CD4-positive, CD25-positive, alpha-beta regulatory T cell (primary cell): ENCODE measurements at places on chromosomes 2 and 18.

DNA sequence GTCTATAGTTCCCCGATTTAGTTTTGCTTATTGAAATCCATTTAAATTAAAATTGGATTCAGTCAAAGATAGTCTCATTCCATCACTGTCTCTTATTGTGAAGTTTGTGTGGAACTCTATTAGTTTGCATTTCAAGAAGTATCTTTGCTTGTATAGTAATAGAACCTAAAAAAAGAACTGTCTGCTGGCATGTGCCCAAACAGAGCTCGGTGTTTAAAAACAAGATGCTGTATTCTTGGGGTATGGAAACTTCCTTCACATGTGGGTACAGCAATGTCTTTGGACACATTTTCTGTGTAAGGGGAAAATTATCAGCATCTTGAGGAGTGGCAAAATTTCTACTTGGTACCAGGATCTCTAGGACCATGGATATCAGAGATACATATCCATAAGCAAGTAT is 292.6 kb downstream of the PLCL1 start:
- DNase-seq, result no peak

DNA sequence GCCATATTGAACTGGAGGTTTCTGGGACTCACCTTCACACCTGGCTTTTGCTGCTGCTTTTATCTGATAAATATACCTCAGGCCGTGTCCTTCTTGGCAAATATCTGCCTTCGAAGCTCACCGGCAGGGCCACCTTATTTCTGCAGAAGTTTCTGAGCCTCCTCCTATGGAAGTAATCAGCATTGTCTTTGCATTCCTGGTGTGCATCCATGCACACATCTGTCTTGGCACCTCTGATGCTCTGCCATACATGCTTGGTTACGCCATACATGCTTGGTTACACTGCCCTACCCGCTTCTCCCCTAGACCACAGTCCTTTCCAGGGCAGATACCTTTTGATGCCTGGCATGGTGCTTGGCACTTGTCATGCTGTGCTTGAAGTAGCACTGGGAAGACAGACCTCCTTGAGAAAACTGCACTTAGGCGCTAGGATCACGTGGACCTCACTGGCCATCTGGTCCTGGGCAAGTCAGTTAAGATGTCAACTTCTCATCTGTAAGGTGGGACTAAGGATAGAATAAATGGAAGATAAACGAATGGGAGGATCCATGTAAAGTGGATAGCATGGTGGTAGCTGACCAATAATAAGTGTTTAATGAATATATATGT is 66.8 kb downstream of the ZNF236 start:
- no peak for DNase-seq

GRCh38 chr2:235506291-235506996 is 12.6 kb downstream of the AGAP1 start:
- no peak for DNase-seq

DNA sequence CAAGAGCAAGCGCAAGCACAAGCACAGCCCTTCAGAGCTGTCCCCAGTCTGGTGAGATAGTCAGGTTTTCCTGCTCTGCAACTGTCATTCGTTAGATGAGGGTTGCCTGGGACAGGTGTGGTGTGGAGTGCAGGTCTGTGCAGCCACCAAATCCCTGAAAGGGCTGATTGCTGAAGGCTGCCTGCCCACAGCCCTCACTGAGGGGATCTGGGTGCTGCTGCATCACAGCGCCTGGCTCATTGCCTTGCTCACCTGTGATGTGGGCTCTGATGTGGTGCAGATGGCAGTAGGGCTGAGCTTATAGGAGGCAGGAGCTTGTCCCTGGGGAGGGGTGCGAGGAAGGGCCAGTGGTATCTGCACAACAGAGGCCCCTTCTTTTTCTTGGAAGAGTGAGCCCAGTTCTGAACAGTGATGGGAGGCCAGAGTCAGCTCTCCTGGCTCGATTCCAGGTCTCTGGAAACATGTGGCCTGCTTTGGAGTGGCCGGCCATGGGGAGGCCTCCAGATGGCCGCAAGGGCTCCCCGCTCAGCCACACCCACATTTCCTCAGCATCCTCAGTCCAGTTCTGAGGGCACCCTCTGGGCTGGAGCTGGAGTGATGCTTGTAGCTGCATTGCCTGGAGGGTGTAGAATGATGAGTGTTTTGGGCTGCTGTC is 11.4 kb downstream of the UBE2F start:
- DNase-seq, result no peak

DNA sequence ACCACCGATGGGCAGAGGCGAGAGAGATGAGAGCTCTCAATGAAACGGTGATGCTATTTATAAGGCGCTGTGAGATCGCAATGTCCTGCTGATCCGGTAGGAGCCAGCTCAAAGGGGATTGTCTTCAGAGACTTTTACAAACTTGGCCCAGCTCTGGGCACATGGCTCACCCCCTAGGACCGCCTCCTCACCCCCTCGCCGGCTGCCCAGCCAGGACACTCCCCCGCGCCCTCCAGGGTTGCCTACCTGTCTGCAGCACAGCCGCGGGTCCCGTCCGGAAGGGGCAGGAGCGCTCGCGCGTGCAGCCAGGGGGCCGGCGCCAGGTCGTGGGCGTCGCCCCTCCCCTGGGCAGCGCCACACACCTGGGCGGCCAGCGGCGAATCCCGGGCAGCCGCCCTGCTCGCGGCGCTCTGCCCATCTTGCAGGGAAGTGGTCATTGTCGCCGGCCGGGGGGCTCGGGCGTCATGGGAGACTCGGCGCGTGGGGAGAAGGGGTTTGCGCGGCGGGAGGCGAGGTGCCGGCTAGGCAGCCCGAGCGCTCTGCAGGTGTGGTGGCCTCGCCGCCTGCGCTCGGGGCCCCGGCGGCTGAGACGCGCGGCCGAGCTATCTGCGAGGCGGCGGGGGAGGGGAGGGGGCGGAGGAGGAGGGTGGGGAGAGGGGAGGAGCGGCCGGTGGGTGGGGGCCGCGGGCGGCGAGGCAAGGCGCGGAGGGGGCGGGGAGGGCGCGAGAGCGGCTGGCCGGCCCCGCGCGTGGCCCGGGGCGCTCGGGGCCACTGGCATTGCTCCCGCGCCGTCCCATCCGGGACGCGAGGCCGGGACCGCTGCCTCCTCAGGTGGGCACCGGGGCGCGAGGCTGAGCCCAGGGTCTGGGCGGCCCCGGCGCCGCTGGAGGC is at the start of gene GRB14:
Gene GRB14 (minus strand): TSS at position 610 of the 891 bp plus-strand sequence. CDS start 173 bp downstream, at position 437.
- DNase-seq, result no peak

GRCh38 chr2:109382951-109383350 is 230.8 kb downstream of the SEPTIN10 start:
- DNase-seq, result no peak

DNA sequence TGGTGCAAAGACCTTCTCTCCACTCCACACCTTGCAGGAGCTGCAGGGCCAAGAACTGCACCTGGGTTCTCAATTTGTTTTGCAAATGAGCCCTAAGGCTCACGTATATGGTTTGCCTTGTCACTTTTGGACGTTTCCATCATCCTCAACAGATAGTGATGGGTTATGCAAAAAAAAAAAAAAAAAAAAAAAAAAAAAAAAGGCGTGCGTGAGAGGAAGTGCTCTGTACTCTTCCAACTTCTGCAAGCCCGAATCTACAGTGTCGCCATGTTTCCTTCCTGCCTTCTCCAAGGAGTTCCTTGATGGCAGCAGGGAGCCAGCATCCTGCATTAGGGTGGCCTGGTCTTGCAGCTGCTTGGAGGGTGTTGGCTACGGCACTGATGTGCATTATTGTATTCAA is 4.0 kb upstream of the INHBB start:
- no peak for DNase-seq
